Stimulated activated CD8-positive, alpha-beta memory T cell treated with anti-CD3 and anti-CD28 coated beads, Interleukin-4, amount 100 ng/mL, for 1 hour (primary cell): ENCODE measurements at places on chromosomes 6 and 20.

DNA sequence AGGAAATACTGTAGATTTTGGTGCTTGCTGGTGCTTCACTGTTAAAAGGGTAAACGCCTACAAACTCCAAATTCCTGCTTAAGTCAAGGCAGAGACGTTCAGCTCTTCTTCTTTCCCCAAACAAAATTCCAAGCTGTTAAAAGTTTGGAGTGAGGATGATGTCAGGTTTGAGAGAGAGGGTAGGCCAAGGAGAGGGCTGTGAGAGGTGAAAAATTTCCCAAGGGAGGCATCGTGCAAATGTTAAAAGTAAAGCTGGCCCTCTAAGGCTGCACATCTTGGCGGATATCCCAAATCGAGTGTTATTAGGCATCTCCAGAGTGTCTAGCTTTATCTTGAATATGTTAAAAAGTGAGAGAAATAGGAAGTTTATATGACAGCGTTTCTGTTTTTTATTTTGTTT is 651.8 kb downstream of the QKI start:
- no peak for DNase-seq

DNA sequence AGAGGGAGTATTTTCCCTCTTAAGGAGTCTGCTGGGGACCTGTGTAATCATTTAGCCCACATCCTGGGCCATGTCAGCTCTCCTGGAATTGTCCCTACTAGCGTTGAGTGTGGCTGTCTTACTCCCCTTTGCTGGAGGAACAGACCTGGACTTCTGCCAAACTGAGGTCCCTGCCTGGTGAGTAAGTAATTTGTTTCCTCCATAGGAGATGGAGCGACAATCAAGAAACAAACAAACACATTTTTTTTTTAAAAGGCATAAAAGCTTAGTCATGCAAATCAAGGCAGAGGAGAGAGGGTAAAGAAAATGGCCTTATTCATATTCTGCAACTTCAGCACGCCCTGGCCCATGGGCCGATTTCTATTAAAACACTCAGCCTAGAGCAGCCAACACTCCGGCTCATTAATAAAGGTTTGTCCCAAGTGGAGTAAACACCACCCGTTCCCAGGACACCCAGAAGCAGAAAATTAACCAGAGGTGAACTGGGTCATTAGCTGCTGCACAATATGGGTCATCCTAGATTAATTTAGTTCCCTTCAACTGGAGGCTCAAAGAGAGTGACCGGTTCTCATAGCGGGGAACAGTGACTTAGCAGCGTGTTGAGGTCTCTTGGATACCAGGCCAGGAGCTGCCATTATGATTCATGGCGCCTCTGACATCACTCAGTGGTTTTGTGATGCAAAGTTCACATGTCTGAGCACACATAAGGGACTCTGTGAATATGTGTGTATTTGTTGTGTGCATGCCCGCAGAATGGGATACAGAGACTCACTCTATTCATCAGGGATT is 165.0 kb upstream of the SULF2 start:
- DNase-seq, result no peak

GRCh38 chr20:3828798-3829197 is 8.5 kb downstream of the AP5S1 start:
- DNase-seq, result no peak

- DNase-seq, result no peak
These were observed 49.7 kb downstream of the PCNA start for GRCh38 chr20:5070081-5070480.

DNA sequence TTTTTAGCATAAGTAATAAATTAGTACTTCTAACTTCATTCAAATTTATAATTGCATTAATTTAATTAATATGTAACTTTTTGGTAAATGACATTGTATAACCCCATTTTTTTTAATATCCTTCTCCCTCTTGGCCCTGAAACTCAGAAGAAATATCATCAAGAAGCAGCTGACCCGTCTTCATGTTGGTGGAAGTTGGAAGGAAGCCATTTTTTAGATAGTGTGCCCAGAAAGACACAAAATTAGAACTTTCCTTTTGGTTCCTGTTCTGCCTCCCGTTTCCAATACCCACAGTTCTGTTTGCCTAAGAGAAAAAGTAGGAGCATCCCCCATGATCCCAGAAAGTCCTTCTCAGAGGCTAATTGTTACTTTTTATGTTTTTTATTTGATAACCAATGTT is 65.5 kb downstream of the PLCB4 start:
- DNase-seq, result no peak

- no peak for DNase-seq
These were observed 187.7 kb downstream of the NFATC2 start for GRCh38 chr20:51354769-51355319.

DNA sequence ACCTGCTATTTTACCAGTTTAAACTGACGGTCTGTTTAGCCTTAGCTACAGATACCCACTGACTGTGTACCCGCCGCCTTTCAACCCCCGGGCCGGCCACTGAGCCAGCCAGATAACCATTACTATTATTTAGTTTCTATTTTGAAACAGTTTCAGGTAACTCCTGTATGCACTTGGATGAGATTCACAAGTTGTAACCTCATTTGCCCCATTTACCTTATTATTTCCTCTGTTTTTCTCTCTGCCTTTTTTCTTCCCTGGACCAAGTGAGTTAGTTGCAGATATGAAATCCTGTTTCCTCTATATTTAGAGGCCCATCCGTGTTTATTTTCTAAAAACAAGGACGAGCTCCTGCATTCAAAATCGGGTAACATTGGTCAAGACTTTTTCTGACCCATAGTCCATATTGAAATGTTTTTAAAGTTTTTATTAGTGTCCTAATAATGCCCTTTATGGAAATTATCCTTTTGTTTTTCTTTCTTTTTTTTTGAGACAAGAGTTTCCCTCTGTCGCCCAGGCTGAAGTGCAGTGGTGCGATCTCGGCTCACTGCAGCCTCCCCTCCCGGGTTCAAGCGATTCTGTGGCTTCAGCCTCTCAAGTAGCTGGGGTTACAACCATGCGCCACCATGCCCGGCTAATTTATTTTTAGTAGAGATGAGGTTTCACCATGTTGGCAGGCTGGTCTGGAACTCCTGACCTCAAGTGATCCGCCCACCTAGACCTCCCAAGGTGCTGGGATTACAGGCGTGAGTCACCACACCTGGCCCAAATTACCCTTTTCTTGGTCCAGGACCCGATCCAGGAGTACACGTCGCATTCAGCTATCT is 767 bp downstream of the AP5S1 start:
- DNase-seq, result no peak

DNA sequence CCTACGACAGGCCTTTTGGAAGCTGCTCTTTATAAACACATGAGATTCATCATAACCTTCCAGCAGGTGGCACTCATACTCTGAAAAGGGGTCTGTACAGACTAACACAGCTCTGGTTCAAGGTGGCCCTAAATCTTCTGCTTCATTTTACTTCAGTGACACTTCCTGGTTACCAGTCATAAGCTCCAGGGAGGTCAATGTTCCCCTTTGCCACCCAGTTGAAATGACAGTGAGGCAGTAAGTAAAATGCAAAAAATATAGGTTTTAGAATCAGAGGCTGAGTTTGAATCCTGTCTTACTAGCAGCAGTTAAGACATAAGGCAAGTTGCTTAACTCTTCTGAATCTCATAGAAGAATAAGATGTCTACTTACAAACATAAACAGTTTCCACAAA is 132.8 kb downstream of the CDK19 start:
- peak; percentile 14 for DNase-seq

GRCh38 chr6:138038142-138038870 is 68.9 kb downstream of the PERP start:
- DNase-seq, result no peak

DNA sequence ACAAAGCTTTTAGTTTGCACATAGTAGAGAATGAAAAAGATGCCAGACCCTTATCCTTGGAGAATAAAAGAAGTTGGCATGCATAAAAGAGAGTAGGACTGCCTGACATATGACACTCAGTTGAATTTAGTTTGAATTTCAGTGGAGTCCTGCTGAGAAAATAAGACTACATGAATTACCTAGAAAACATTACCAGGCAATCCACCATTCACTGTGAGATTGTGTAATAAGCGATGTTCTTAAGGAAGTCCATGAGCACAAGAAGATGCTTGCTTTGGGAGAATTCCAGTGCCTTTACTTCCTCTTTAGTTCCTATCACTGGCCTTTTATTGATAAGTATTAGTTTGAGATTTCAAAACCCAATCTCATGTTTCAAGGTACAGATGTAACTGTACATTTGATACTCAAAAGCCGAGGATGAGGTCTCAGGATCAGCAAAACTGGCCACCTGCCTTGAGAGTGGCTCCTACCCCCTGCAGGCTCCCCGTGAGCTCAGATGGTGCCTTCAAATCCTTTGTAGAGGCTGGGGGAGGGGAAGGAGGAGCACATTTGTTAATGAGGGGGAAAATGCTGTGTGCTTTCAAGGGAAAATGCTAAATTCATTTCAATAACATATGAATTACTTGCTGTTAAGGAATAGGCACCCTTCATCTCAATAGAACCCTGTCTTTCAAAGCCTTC is 11.2 kb upstream of the UNC93A start:
- DNase-seq, result no peak

- DNase-seq, result no peak
These were observed 4.5 kb downstream of the RIPK1 start for GRCh38 chr6:3072798-3073197.

DNA sequence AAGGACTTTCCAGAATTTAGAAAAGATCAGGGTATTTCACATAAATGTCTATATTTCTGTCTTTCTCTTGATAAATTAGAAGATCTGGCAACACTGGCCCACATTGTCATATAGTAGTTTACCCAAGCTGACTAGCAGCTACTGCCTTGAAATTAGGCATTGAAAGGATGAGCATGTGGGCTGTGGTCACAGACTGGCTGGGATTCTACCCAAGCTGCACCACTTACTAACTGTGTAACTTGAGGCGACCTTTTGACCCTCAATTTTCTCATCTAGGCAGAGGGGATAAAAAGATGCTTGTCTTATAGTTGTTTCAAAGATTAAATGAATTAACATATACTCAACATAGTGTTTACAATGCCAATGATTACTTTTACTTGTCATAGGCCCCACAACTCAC is 152.7 kb upstream of the BMP2 start:
- DNase-seq, result no peak

- no peak for DNase-seq
These were observed 254.4 kb upstream of the KCNQ5 start for GRCh38 chr6:72367439-72367838.

GRCh38 chr6:46876126-46876525 is 45.6 kb downstream of the ADGRF5 start:
- no peak for DNase-seq

GRCh38 chr6:13729891-13730290 is 18.3 kb upstream of the RANBP9 start:
- no peak for DNase-seq

GRCh38 chr20:13009682-13010406 is 1.1 kb downstream of the SPTLC3 start:
- DNase-seq, result no peak

GRCh38 chr6:90458353-90459224 is 128.3 kb downstream of the MAP3K7 start:
- no peak for DNase-seq

GRCh38 chr20:44166477-44166876 is 20.5 kb downstream of the JPH2 start:
- no peak for DNase-seq

DNA sequence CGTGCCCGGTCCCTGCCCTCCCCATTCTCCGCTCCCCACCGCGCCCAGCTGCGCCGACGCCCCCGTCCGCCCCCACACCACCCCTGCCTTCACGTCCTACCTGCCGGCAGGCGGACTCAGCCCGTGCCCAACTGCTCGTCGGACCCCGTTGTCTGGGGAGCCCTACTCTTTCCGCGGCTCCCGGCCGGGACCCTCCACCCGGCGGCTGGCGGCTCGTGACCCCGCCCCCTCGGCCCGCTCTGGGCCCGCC is at the start of gene SERAC1:
TSS of gene SERAC1 (minus strand) at position 223 of the 250 bp plus-strand sequence. CDS start 9,899 bp downstream, outside the sequence.
- no peak for DNase-seq

GRCh38 chr20:9503526-9504245 is 10.7 kb upstream of the LAMP5 start:
- DNase-seq, result no peak

GRCh38 chr20:63794614-63795013 is 36.5 kb downstream of the ZBTB46 start:
- no peak for DNase-seq

DNA sequence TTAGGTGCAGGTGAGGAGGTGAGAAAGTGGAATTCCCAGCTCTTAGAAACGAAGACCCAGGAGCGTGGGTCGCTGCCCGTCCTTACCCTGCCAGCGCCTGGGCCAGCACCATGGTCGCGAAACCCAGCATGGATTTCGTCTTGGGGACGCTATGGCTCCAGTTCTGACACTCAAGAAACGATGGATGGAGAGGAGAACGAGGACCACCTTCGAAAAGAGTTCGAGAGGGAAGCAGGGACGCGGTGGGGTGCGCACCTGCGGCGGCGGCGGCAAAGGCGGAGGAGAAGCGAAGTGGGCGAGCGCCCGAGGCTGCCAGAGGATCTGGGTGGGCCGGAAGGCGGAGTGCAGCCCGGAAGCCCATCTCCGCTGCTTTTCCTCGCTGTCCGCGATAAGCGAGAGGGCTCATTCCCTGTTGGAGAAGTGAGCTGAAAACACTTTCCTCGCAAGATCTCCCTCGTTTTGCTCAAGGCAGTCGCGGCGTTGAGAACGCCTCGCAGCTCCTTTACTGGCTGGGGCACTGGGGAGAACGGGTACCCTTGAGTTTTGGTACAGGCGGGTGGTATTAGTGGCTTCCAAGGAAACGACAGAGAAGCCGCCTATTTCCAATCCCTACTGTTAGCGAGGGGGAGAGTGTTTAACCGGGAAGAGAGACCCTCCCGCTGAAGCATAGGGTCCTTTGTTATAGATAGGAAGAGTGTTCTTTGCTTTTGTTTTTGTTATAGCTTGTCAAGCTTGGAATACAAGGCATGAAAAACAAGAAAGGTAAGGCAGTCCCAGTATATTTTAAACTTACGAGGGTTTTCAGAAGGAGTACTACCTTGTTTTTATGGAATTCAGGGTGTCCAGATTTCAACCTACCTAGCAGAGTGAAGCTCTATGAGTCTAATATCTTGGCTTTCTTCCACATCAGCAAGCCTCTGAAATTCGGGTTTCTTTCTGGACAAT is 109.5 kb downstream of the TRIM27 start:
- no peak for DNase-seq

- DNase-seq, result no peak
These were observed 166.8 kb upstream of the CST7 start for GRCh38 chr20:24782301-24782700.

GRCh38 chr6:158060455-158061360 is 79.0 kb downstream of the SYNJ2 start:
- no peak for DNase-seq

GRCh38 chr20:46816886-46817638 is 77.6 kb upstream of the EYA2 start:
- DNase-seq, result no peak

GRCh38 chr6:16398587-16398986 is 160.2 kb downstream of the GMPR start:
- no peak for DNase-seq

DNA sequence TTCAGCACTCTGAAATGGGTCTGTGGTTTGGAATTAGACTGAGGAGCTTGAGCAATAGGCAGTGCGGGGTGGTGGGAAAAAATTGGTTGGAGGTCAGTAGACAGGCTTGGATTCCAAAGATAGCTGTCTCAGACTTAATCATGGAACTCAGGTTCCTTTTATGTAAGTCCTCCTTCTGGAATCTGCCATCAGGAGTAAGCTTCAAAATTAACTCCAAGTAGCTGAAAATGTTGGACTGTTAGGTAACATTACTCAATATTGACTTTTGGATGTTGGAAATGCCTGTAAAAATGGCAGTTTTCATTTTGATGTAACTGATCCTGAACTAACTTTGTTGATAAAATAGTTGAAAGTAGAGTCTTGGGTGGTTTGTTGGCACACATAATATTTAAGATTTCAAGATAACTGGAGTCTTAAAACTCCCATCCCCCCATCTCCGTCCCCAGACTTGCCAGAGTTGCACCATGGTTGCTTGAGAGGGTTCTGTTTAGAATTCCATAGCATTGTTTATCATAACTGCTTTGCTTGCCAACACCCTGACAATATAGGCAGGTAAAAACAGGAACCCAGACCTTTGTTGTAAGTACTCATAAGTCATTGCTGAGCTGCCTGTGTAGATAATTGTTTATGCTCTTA is 83.0 kb downstream of the PHF20 start:
- DNase-seq, result no peak
